ENCODE measurements at places on chromosomes 13 and 19.

DNA sequence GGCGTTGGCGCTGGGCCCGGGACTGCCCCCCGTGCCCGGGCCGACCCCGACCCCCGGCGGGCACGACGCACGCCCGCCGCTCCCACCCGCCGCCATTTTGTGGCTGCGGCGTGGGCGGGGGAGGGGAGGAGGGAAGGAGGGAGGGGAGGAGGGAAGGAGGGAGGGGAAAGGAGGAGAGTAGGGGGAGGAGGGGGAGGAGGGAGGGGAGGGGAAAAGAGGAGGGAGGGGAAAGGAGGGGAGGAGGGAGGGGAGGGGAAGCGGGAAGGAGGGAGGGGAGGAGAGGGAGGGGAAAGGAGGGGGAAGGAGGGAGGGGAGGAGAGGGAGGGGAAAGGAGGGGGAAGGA, at the start of gene BTBD2:
Gene BTBD2 (minus strand): TSS at position 107 of the 343 bp plus-strand sequence. CDS start 11 bp downstream, at position 96.
- peak; percentile 12 for DNase-seq

GRCh38 chr13:59633290-59633689, 530.4 kb downstream of the DIAPH3 start:
- no peak for DNase-seq

GRCh38 chr13:35747594-35747993, 271.1 kb upstream of the MAB21L1 start:
- no peak for DNase-seq

GRCh38 chr13:94636942-94637578, 35.4 kb downstream of the GPR180 start:
- no peak for DNase-seq

GRCh38 chr13:112727581-112727980, 37.7 kb downstream of the ATP11A start:
- no peak for DNase-seq

GRCh38 chr19:45512881-45513483, 5.7 kb downstream of the VASP start:
- no peak for DNase-seq

GRCh38 chr19:56619121-56619520, 23.8 kb upstream of the SMIM17 start:
- DNase-seq = no peak

GRCh38 chr13:20411638-20412342, 113.9 kb downstream of the CRYL1 start:
- peak; percentile 88 for DNase-seq

GRCh38 chr19:28049875-28050274, 1163.1 kb downstream of the UQCRFS1 start:
- DNase-seq = no peak

GRCh38 chr19:42531313-42531712, 3.0 kb upstream of the CEACAM1 start:
- no peak for DNase-seq

DNA sequence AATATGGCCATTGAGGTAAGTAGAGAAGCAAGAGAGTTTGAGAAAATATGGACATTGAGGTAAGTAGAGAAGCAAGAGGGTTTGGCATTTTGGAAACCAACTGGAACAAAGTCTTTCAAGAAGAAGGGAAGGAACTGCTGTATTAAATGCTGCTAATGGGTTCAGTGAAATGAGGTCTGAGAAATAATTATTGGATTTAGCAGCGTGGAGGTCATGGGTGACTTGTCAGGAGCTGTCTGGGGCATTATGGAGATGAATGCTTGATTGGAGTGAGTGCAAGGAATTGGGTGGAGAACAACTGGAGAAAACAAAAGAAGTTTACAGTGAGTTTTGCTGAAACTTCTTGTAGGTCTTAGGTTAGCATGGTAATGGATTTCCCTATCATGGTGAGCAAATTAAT, 232.3 kb downstream of the ATP8A2 start:
- no peak for DNase-seq

GRCh38 chr13:98171900-98172589, 5.0 kb downstream of the RNF113B start:
- no peak for DNase-seq

DNA sequence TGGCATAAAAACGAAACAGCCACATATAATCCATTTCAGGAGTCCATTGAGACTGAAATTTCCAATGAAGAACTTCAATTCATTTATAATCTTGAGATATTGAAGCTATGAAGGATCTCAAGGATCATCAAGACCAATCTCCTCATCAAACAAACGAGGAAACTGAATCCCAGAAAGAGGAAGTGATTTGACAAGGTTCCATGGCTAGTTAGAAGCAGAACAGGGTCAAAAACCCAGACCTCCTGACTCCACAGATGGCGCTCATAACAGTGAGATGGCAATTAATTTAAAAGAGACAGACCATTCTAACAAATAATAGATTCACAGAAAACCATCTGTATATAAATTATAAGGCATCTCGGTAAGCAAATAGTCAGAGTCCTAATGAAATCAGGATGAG, 229.7 kb downstream of the KCTD12 start:
- DNase-seq = peak; percentile 64

GRCh38 chr13:65660731-65661130, 1569.4 kb downstream of the PCDH9 start:
- DNase-seq = no peak

DNA sequence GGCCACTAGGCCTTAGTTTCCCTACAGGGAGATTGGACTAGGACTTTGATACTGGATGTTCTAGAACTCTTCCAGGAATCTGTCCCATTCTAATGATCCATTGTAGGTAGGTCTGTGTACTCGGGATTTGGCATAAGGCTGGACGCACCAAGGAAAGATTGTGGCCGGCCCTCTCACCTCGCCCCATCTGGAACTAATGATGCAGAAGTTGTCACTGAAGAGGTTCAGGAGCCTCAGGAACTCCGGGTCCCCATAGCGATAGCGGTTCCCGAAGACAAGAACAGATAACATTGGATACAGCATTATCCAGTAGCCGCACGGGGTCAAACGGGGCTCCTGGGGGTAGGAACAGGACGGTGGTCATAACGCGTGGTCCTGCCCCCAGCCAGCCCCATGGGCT, 11.2 kb downstream of the EGLN2 start:
- DNase-seq = no peak

DNA sequence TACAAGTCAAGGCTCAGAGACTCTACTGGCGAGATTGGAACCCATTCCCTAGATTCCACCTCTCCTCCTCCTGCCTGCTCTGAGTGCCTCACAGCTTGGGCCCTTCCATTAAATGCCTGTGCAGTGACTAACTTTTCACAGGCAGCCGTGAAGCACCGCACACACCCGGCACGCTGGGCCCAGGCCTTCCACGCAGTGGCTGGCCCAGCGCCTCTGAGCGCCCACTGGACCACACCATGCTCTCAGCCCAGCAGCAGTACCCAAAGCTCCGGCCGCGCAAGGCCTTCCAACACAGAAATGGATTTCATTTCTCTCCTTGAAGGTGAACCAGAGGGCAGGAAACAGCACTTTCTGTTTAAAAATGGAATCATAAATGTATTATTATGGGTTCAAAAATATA, 26.0 kb downstream of the RAB20 start:
- DNase-seq = no peak

DNA sequence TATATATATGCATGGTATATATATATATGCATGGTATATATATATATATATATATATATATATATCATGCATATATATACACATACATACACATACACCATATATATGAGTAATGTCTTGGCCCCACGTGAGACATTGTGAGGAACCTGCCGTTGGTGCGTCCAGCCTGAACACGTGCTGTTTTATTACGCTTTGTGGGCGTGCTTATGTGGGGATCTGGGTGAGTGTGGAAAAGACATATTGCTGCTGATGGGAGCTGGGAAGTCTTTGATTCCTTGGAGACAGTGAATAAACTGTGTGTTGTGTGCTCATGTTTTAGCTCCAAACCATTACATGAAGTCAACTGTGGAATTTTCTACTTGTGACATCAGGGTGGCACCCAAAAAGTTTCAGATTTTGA, 28.9 kb downstream of the KCTD15 start:
- DNase-seq = no peak

- DNase-seq = no peak
Observed at GRCh38 chr13:110907951-110908898, 6.6 kb downstream of the ANKRD10 start.

- peak; percentile 61 for DNase-seq
Observed at GRCh38 chr19:47848823-47849473, 10.1 kb upstream of the TPRX2 start.

DNA sequence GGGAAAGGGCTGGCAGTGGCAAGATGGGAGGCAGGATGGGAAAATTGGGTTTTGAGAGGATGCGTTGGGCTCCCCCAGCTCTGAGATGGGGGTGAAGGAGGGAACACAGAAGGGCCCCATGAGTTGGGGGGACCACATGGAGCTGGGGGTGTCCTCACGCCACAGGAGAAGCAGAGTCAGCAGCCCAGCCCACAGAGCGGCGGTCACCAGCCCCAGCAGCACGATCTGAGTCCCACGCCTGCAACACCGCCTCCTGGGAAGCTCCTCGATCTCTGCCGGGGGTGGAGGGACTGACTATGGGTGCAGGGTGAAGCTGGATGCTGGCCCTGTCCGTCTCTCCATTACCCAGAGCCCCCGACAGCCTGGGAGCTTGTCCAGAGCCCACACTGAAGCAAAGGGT, 3.3 kb downstream of the FCER2 start:
- DNase-seq = no peak

- DNase-seq = no peak
Observed at GRCh38 chr19:10378124-10378523, 2.2 kb downstream of the TYK2 start.

- no peak for DNase-seq
Observed at GRCh38 chr13:25707726-25708125, 336.0 kb downstream of the ATP8A2 start.

GRCh38 chr19:3110126-3110825, 16.1 kb downstream of the GNA11 start:
- no peak for DNase-seq

- DNase-seq = no peak
Observed at GRCh38 chr19:13856497-13856896, 20.4 kb upstream of the NANOS3 start.

DNA sequence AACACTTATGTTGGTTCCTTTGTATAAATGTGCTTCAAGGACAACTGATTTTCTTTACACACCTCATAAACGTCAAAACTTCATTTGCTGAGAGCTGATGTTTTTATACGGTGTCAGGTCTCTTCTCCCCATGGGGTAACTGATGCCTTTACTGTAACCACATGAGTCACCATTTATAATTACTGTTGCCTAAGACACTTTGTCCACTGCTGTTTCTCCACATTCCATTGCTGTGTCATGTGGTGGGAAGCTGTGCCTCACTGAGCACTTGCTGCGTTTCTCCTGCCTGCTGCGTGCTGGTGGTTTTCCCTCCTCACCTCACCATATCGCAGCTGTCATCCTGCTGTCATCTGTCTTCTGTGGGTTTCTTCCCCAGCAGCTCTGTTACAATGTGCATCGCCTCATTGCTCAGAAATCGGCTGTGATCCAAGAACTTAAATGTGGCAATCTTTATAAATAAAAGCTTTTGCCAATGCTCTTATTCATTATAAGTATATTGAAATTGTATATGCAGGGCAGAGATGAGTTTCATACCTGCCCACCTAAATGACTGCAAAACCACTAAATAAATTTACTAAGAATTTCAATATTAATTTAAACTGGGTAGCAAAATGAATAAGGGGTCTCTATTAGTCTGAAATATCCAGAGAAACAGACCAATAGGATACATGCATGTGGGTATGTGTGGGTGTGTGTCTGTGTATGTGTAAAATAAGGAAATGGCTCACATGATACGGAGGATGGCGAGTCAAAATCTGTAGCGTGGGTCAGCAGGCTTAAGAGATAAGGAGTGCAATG, 547.0 kb upstream of the SLITRK5 start:
- DNase-seq = peak; percentile 99

GRCh38 chr13:95337597-95337996, 36.3 kb upstream of the ABCC4 start:
- no peak for DNase-seq

DNA sequence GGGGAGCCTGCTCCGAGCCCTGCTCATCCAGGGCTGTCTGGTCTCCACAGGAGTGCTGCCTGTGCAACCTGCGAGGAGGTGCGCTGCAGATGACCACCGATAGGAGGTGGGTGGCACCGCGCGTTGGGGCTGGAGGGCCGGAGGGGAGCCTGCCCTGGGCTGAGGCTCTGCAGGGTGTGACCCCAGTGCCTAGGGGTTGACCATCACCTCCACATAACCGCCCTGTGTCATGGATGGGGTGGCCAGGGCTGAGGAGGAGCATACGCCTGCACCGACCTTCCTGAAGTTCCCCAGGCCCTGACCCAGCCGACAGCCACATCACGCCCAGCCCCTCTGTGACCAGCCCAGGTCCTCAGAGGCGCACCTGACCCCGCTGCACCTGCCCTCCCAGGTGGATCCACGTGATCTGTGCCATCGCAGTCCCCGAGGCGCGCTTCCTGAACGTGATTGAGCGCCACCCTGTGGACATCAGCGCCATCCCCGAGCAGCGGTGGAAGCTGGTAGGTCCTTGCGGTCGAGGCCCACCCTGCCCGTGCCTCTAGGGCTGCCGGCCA, 168.7 kb downstream of the KDM4B start:
- no peak for DNase-seq

DNA sequence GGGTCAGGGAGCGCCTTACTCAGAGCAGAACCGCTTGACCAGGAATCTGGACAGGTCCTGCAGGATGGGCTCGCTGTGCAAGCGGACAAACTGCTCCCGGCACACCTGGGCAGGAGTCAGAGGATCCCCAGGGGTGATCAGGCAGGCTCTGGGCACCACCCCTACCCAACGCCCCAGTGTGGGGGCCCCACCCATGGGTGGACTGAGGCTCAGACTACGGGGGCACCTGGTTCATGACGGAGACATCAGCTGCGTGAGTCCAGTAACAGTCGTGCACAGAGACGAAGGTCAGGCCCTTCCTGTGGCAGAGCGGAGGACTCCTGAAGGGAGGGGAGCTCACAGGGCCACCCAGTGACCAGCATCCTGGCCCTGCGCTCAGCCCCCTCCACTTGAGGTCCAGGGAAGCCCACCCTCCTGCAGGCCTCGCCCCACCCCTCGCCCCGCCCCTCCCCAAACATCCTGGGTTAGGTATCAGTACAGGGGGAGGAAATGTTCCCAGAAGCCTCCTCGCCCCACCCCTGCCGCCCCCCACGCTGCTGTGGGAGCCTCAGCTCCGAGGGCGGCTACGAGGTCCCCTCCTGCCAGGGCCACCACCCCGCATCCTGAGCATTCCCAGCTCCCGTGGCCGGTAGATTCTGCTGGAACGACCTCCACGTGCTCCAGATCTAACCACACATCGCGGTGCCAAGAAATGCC, 15.6 kb downstream of the POLRMT start:
- DNase-seq = no peak

GRCh38 chr13:71030784-71031183, 836.2 kb downstream of the DACH1 start:
- DNase-seq = no peak

GRCh38 chr13:34696296-34696695, 245.8 kb upstream of the NBEA start:
- DNase-seq = no peak

DNA sequence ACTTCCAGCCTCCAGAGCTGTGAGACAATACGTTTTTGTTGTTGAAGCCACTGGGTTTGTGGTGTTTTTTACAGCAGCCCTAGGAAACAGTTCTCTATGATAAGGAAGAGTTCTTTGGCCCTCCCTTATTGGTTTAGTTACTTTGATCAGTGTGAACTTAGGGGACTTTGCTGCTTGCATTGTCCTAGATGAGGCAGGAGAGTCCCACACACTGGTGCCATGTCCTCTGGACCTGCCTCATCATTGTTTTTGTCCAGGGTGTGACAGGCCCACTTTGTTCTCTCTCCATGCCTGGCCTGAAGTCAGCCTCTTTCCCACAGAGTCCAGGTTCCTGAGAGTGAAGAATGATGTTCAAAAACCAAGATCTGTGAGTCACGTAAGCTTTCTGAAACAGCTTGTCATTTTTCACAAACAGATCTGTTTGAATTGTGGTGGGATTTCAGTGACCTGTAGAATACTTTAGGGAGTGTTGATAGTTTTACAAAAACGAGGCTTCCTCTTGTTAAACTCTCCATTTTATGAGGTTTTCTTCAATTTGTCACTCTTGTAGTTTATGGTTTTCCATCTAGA, 63.8 kb downstream of the ING1 start:
- DNase-seq = no peak
